ENCODE measurements at places on chromosomes 2 and 18. TPM values are rescaled to one million over a fixed set of nuclear protein-coding genes. Genes with fewer than 3 reads are reported as not detected.
A peak's percentile ranks its signal among the peaks of the same experiment; 100 is the strongest.

RIT2 gene
- polyA plus RNA-seq: 1.9 TPM

DNA sequence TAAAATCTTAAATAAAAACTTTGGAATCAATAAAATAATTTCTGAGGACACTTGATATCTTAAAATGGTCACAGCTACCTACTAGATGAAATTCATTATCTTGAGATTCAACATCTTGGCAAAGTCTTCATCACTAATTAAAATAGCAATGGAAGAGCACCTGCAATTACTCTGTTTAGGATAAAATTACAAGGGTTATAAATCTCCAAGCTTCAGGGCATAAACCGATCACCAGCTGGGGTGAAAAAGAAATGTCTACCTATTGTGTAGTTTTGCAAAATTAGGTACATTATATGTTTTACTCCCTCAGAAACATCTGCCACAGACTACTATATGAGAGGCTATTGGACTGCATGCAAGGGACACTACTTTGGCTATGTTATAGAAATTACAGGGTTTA is 327.1 kb downstream of the CCDC178 start:
- no peak for DNase-seq

FAM124B gene
- 1.8 TPM for polyA plus RNA-seq

DNA sequence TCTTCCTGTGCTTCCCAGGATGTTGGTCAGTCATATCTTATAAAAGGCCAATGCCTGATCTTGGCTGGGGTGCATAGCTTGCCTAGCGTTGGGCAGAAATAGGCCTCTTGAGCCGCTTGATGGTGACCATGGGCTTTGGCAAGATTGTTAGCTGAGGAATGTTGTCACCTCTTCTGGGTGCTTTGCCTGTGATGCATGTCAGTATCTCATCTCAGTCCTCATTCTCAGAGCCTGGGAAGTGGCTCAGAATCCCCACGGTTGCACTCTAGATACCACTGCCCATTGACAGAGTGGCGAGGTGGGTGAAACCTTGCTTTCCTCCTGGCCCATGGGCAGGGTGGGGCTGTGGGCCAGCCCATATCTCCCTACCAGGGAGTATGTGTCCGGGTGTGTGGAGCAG is 79.2 kb upstream of the MGAT5 start:
- DNase-seq: no peak

GRCh38 chr2:72142570-72143440 is 4.9 kb downstream of the CYP26B1 start:
- DNase-seq: peak; percentile 57

- DNase-seq: peak; percentile 91
Observed at GRCh38 chr18:34976899-34977837, 64.0 kb upstream of the MAPRE2 start.

DNA sequence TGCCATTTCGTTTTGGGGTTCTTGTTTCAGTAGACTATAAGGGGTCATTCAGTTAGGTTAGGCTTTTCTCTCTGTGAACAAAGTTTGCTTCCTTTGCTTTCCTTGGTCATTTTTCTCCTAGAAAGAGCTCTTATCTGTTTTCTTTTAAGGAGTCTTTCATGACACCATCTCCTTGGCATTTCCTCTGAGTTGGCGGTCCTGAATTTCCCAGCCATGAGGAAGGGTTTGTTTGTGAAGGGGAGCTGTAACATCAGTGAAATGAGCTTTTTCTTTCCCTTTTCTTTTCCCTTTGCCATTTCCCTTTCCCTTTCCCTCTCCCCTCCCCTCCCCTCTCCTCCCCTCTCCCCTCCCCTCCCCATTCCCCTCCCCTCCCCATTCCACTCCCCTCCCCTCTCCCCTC is 61.7 kb downstream of the MAP4K4 start:
- DNase-seq: no peak

GRCh38 chr2:175930504-175930903 is 71.6 kb downstream of the LNPK start:
- no peak for DNase-seq

GRCh38 chr2:120344976-120345581 is 857 bp upstream of the INHBB start:
- DNase-seq: peak; percentile 56
